Kidney glomerular epithelial cell (primary cell): ENCODE measurements at places on chromosomes 1 and 21.

DNA sequence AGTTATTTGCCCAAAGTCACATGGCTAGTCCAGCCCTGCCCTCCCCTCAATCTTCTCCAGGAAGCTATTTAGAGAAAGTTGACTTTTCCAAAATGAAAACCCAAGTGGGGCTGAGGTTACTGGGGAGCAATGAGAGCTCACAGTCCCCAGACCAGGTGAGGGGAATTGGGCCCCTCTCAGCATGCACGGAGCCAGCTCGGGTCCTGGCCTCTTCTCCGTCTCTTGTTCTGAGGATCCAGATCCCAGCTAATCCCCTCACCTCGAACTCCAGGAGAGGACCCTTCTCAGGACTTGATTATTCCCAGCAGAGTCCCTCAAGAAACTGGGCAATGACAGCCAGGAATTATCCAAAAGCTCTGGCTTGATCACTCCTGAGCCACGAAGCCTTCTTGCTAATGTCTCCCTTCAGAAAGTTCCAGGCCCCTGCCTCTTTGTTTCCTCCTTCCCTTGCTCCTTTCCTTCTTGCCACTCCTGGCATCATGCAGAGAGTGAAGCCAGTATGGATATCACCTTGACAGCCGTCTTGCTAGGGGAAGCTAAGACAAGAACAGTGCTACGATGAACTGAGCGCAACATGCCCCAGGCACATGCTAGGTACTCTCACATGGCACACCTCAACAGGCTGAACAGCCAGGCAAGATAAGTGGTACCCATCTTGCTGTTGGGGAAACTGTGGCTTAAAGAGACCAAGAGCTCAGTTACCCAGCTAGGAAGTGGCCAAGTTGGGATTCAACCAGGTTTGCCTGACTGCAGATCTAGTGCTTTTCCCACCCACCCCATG is 51.9 kb downstream of the KLHDC7A start:
- DNase-seq, result no peak

GRCh38 chr1:191709215-191709614 is 449.0 kb upstream of the RGS18 start:
- no peak for DNase-seq

- DNase-seq, result no peak
These were observed 733 bp downstream of the TMEM35B start for GRCh38 chr1:34984435-34984792.

- DNase-seq, result no peak
These were observed 19.1 kb downstream of the FMO1 start for GRCh38 chr1:171267391-171267790.

GRCh38 chr1:57474137-57474750 is 50.4 kb upstream of the DAB1 start:
- no peak for DNase-seq

GRCh38 chr1:104780470-104781078 is 1030.9 kb downstream of the AMY1C start:
- peak; percentile 9 for DNase-seq

DNA sequence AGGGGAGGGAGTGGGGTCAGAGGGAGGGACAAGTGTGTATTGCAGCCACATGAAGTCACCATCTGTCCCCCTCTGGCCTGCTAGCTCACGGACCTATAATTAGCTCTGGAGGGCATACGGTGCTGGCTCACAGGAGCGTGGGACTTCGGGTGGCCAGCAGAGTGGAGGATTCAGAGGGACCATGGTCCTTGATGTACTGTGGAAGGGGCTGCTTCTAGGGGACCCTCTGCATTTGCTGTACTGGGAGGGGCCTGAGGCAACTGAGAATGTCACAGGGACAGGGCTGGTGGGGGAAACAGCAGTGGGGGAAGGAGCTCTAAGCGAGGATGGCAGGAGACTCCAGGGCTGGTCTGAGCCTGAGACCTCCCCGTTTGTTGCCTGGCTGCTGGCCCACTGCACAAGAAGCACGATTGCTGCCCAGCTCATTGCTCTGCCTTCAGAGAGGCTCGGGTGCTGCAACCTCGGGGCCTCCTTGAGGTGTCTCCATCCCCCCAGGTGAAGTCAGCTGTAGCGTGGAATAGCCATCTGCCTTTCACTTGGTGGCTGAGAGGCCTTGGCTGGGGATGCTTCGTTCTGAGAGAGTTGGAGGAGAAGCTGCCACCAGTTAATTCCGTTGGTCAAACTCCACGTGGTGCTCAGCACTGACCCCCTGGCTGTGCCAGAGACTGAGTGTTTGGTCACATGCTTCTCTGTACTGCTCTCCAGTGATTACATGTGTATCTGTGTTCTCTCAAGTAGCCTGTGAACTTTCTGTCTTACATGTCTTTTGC is 2.7 kb downstream of the PPFIA4 start:
- no peak for DNase-seq

DNA sequence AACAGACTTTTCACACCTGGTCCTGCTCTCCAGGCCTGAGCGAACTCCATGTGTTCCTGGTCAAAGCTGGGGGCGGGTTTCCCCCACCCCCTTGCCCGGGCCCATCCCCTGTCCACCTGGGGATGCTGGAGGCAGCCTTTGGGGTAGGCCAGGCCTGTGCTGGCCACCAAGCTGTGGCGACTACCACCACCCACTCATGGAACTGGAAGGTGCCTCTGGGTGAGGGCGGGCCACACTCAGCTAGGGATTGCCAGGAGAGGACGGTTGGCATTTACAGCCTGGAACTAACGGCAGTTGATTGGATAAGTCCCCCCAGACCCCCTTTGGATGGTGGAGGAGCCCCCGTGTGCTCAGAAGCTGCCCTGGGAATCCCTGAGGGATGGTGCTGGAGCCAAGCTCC is 7.9 kb downstream of the S100B start:
- DNase-seq, result no peak

GRCh38 chr1:53014791-53015507 is 47.1 kb upstream of the PODN start:
- DNase-seq, result peak; percentile 90

DNA sequence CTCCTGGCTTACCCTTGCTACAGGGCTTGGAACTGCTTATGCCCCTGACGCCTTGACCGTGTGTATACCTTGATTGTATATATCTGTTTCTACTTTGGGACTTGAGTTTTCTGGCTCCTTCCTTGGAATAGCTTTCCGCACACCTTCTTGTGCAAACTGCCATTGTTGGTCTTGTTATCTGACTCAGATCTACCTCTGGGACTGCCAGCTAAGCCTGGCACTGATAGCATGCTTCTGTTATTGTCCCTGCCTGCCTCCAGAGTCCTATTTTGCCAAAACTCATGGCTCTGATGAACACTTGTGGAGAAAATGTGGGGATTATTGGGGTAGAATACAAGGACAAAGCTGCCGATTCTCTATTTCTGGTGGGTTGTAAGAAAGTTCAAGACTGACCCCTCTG is 15.4 kb downstream of the FMOD start:
- DNase-seq, result no peak

GRCh38 chr1:230176326-230176725 is 109.3 kb downstream of the GALNT2 start:
- no peak for DNase-seq

DNA sequence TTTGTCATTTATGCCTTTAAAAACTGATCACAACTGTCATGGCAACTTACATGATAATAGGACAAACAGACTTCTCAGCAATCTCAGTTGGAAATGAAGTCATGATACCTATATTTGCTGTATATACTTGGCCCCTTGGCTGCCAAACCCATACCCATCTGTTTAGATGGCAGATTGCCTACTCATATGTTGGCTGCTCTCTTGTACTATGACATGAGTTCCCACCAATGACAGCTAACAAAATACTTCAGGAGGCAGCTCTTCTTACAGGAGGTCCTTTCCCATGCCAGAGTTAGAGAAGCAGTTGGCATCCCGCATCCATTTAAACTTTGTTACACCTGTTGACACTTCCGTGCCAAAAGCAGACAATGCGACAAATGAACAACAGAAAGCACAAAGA is 603.1 kb upstream of the ADGRL2 start:
- no peak for DNase-seq

DNA sequence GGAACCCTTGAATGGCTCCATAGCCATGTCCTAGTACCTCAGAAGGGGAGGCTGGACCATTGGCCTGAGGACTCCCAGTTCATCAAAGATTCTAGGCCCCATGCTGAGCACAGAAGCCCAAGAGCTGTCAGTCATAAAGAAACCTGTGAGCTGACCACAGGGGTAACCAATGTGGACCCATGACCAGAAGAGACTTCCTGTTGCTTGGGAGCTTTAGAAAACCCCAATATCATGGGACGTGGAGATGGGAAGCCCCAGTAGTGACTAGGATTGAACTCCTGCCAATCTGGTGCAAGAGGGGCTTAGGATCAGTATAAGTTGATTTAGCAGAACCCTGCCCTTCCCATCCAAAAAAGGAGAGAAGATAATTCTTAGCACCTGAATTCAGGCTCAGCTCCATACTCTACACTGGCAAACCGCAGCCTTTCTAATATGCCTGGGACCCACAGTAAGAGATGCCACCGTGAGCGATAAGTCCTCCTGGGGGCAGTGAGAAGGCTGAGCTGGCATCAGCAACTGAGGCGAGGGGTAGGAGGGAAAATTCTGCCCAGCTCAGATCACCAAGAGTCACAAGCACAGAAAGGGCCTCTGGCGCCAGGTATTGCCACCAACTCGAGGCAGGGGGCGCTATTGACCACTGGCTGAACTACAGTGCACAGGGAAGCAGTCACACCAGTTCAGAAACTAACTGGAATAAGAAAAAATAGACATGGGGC is 108.9 kb downstream of the CAPN8 start:
- no peak for DNase-seq
